ENCODE measurements at places on chromosomes 3 and 15.

- DNase-seq: no peak
Measured at GRCh38 chr15:91881569-91882297, 28.2 kb downstream of the SLCO3A1 start.

GRCh38 chr3:168285506-168285905, 189.8 kb upstream of the GOLIM4 start:
- DNase-seq: no peak

DNA sequence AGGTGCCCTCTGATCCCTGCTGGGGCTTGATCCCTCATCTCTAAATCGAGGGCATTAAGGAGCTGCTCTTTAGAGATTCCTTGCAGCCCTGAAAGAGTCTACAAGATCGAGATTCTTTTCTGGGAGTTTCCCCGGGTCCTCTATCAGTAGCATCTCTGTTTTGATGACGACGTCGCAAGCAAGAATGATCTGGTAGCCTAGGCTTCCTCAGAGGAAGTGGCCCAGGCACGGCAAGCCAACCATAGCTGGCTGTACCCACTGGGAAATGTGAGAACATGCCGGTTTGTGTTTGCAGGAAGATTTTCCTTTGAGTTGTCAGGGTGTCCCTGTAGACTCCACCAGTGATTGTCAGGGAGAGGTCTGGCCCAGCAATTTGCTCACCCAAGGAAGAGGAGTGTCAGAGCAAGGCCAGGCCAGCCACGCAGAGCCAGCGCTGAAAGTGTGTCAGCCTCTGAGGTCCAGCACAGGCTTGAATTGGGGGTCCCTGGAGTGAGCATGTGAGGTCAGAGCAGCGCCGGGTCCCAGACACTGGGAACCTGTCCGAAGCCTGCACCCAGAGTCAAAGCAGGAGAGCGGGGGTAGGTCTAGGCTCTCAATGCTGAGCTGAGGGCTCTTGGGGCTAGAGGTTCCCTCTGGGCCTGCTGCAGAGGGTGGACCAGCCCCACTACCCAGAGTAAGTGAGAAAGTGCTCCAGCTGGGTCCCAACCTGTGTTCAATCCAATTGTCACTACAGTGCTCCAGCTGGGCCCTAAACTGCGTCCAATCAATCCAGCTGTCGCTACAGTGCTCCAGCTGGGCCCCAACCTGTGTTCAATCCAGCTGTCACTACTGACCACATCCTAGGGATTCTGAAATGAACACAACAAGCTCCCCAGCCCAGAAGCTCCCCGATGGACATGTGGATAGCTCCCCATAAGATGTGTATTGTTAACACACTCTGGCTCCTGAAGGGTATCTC, 95.7 kb downstream of the CHDH start:
- no peak for DNase-seq

- peak; percentile 78 for DNase-seq
Measured at GRCh38 chr3:15805756-15806266, 8.0 kb upstream of the ANKRD28 start.

GRCh38 chr3:139202226-139202958, 141.4 kb upstream of the MRPS22 start:
- DNase-seq: peak; percentile 83

GRCh38 chr3:11275926-11276325, 3.7 kb downstream of the ATG7 start:
- no peak for DNase-seq

GRCh38 chr3:105865016-105865623, 3.7 kb downstream of the CBLB start:
- DNase-seq: no peak

- DNase-seq: no peak
Measured at GRCh38 chr15:99010768-99011167, 3.2 kb upstream of the PGPEP1L start.

DNA sequence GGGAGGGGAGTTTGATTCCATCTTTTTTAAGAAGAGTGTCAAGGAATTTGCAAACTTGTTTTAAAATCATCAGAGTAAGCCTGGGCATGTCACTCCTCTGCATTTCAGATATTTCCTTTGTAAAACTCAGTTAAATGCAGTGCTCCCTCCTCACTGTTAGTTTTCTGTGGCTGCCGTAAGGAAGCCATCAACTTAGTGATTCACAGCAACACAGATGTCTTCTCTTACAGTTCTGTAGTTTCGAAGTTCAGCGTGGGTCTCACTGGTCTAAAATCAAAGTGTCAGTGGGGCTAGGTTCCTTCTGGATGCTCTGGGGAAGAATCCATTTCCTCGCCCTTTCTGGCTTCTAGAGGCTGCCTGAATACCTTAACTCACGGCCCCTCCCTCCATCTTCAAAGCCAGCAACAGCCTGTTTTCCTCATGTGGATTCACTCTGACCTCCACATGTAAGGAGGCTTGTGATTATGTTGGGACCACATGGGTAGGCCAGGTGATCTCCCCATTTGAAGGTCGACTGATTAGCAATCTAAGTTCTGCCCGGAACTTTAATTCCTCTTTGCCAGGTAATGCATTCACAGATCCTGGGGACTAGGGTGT, 12.4 kb downstream of the ISG20 start:
- no peak for DNase-seq

- peak; percentile 88 for DNase-seq
Measured at GRCh38 chr3:153599685-153600084, 437.7 kb downstream of the RAP2B start.

DNA sequence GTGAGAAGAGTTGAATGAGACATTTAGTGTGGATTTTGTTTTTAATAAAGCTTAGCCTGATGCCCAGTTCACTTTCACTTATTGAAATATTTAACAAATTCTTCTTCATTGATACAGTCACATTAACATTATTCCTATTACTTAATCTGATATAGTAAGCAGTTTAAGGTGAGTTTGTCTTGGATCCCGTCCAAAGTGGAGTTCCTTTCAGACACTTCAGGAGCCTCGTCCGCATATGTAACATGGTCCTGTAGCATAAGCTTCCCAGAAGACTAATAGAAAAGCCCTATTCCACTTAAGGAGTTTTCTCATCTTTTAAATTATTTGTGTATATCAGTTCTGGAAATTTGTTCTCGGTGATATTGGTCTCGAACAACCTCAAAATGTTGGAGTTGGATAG, 39.7 kb upstream of the MLF1 start:
- DNase-seq: no peak

- DNase-seq: no peak
Measured at GRCh38 chr15:65551183-65551582, 20.9 kb downstream of the HACD3 start.

GRCh38 chr3:34777386-34777785, 861.9 kb upstream of the ARPP21 start:
- no peak for DNase-seq

DNA sequence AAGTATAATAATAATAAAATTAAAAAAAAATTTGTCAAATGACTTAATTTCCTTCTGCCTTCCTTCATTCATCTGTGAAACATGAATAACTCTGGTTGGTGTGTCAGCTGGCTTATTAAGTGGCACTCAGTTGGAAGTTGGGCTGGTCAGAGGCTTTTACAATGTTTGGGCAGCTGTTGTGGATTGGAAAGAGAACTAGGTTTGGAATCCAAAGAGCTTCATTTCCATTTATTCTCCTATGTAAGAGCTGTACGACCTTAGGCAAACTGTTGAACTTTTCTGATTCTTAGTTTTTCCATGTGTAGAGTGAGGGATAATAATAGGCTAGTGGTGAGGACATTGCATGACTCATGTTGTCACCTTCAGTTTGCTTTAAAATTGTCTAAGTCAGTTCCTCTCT, 606.7 kb downstream of the PDCD6IP start:
- DNase-seq: peak; percentile 87

DNA sequence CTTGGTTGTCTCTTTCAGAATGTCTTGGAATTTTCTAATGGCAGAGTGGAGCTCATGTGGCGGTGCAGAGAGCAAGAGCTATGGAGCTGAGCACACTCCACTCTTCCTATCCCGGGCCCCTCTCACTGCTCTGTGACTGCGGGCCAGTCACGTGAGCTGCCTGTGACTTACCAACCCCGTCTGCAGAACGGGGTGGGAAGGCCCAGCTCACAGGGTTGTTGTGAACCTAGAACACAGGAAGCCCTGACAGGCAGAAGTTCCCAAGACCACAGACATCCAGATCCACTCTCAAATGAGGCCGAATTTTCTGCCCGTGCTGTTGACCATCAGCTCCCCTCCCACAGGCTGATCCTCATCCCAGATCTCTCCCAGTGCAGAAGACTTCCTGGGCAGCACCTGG, 35.5 kb upstream of the PLXNA1 start:
- no peak for DNase-seq

- DNase-seq: no peak
Measured at GRCh38 chr3:135784557-135784956, 181.0 kb upstream of the PPP2R3A start.

DNA sequence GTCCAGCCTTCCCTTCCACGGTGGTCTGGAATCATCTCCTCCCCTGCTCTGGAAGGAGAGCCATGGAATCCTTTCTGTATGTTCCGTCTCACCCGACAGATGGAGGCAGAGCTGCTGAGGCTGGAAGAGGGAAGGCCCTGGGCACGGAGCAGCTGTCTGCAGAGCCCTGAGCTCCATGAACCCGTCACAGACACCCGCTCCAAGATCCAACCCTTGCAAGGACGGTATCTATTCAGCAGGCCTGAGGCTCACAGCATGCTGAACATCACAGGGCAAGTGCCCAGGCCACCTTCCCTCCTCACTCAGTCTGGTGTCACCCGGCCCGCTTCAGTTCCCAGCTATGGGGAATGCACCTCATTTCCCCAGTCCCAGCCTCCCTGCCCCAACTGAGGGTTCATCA, 103.9 kb downstream of the LRIG1 start:
- no peak for DNase-seq

DNA sequence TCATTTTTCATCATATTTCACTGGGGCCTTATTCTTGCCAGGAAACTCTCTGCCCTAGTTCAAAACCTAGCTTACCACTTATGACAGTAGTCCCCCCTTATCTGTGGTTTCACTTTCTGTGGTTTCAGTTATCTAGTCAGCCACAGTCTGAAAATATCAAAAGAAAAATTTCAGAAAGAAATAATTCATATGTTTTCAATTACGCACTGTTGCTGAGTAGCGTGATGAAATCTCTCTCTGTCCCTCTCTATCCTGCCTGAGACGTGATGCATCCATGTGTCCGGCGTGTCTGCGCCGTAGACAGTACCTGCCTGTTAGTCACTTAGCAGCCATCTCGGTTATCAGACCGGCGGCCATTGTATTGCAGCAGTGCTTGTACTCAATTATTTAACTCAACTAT, 369.9 kb upstream of the MCTP2 start:
- DNase-seq: no peak

DNA sequence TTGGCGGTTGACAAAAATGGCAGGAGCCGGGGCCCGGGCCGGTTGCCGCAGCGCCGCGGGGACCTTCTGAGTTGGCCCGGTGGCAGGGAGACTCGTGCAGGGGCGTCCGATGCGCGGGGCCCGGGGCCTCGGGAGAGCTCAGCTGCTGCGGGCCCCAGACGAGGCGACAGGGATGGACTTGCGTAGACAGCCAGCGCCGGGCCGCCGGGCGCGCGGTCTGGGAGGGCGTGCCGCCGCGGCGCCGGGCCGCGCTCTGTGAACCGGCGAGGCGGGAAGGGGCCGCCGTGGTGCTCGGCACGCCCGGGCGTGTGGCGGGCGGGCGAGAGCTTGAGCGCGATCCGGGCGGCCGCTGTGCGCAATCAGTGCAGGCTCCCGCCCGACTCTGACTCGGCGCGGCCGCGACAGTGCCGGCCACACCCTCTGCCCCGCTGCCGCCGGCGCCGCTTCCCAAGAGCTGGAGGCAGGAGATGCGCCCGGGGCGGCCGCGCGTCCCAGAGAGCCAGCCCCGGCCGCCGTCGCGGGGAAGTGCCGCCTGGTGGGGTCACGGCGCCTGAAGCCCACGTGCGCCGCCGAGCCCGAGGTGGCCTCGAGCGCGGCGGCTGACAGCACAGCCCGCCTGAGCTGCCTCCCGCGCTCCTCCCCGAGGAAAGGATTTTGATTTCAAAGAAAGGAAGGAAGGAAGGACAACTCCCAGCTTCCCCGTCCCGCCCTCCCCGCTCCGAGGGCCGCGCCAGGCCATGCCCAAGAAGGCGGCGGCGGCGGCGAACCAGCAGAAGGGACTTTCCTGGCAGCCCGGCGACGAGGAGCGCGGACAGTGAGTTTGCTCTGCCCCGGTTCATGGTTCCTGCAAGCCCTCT, 657 bp downstream of the TLNRD1 start:
- peak; percentile 52 for DNase-seq

DNA sequence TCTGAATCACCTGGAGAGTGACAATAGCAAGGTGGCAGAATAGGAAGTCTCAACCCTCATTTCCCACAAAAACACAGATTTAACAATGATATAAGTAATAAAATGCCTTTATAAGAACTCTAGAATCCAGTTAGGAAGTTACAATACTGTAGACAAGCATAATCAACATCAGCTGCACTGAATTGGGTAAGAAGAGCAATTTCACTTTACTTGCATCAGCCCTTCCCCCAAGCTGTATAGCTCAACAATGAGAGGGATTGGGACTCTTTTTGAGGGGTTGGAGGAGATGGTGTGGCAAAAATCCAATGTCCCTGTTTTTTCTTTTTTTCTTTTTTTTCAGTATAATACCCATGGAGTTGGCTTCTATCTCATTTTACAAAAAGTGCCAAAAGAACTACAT, 63.1 kb downstream of the SERP1 start:
- no peak for DNase-seq
